NCI-H1417 treated with DMSO at 0.1 percent for 48 hours (cell line): ENCODE measurements at places on chromosomes 11 and 22.

DNA sequence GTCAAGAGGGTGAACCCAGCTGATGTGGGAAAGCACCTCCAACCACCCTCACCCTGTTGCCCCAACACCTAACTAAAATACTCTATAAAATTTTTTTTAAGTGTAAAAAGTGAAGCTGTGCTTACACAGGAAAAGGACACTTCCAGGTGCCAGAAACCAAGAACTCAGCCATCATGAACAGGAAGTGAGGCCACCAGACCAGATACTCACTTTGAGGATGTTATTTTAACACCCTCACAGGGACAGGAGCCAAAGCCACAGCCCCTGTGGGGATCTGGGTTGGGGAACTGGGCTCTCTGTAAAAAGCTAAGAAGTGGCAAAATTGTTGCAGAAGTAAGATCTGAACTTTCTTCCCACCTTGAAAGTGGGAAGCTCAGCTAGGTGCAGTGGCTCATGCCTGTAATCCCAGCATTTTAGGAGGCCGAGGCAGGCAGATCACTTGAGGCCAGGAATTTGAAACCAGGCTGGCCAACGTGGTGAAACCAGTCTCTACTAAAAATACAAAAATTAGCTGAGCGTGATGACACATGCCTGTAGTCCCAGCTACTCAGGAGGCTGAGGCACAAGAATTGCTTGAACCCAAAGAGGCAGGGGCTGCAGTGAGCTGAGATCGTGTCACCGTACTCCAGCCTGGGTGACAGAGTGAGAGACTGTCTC lies 3.8 kb downstream of the RSPH14 start:
- DNase-seq, result no peak

DNA sequence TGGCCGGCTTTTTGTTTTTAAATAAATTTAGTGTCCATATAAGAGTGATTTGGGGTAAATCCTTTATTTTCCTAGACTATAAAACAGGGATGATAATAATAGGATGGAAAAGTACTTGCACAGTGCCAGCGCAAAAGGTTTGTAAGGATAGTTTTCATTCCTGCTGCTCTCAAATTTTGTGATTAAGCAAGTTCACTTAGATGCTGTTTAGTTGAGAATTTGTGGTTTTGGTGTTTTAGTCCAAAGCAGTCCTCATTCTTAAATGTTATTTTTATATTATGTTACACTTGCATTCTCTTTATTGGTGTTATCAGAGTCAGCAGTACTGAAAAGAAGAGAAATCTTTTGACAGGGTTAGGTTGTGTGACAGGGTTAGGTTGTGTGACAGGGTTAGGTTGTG lies 47.9 kb downstream of the PPP6R3 start:
- DNase-seq, result no peak

DNA sequence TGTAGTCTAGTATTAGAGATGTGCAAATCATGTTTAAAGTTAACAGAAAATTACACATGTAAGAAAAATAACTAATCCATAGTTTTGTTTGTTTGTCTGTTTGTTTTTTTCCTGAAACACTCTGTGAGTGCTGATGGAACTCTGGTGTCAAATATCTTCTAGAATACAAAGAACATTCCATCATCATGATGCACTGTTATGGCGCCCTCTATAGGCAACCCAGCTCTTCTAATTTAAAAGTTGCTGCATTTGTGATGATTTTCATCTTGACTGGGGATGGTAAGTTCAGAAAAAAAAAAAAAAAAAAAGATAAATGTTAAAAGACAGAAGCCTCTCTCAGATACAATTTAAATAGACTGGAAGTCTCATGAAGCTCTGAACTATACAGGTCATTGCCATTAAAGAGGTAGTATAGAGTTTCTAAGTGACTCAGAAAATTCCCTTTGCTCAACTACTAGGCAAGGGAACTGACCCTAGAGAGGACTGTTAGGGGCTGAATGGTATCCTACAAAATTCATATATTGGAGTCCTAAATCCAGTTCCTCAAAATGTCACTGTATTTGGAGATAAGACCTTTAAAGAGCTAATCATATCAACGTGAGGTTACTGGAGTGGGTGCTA lies 597.2 kb upstream of the ANO3 start:
- no peak for DNase-seq

GRCh38 chr11:128528294-128528693 lies 59.1 kb downstream of the ETS1 start:
- no peak for DNase-seq

DNA sequence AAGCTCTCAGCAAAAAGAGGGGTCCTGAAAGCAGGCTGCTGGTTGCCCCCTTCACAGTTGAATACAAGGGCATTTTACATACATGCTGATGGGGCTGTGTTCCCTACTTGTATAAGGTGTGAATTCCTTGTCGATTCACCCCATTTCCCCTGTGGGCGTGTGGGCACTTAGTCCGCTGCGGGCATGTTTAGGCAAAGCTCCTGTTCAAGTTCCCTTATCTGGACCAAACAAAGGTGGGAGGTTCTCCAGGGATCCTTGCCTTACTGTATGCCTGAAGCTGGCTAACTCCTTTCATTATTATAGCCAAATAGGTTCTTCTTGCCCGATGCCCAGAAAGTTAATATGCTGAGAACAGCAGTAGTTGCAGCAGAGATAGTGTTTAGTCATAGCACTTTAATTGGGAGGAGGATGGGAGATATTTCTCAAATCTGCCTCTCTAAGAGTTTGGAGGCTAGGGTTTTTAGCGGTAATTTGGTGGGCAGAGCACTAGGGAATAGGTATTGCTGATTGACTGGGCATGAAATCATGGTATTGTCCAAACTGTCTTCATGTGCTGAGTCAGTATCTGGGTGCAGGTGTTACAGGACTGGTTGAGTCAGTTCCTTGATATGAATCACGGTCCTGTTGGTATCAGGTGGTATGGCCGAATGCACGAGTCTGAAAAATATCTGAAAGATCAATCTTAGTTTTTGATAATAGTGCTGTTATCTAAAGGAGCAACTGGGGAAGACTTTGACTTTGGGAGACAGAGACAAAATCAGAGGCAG lies 32.7 kb downstream of the METTL15 start:
- DNase-seq, result no peak

DNA sequence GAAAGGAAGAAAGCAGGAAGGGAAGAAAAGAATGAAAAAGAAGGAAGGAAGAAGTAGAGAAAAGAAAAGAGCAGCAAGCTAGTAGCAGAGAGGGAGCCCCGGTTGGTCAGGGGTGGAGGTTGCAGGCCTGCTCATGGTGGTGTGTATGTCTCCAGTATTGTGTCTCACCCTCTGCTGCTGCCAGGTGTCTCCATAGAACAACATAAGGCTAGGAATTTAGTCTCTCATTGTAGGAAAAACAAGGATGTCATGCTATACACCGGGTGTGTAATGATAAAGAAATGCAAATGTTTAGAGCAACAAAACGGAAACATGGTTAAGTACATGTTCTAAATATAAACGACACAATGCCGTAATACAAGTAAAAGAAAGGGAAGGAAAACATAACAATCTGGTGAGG lies 342.5 kb downstream of the NTM start:
- DNase-seq, result no peak

GRCh38 chr11:69361466-69361865 lies 67.5 kb downstream of the MYEOV start:
- no peak for DNase-seq

- no peak for DNase-seq
These were observed 18.4 kb downstream of the ARHGAP42 start for GRCh38 chr11:100705447-100705846.

- no peak for DNase-seq
These were observed 12.5 kb downstream of the EIF4G2 start for GRCh38 chr11:10796191-10796590.

DNA sequence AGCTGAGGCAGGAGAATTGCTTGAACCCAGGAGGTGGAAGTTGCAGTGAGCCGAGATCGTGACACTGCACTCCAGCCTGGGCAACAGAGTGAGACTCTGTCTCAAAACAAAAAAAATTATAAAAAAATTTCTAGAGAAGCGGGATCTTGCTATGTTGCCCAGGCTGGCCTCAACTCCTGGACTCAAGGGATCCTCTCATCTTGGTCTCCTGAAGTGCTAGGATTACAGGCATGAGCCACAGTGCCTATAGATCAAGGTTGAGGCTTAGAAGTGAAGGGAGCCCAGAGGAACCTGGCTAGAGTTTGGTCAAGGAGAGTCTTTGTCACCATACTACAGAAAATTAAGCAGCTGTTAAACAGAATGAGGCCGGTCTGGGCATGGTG lies 1.4 kb upstream of the MCM5 start:
- DNase-seq, result no peak

- no peak for DNase-seq
These were observed 43.9 kb downstream of the ADM start for GRCh38 chr11:10348650-10349280.

GRCh38 chr22:33329398-33329797 lies 271.2 kb upstream of the SYN3 start:
- DNase-seq, result no peak

- no peak for DNase-seq
These were observed 1163.0 kb downstream of the FAM181B start for GRCh38 chr11:81570669-81571068.

DNA sequence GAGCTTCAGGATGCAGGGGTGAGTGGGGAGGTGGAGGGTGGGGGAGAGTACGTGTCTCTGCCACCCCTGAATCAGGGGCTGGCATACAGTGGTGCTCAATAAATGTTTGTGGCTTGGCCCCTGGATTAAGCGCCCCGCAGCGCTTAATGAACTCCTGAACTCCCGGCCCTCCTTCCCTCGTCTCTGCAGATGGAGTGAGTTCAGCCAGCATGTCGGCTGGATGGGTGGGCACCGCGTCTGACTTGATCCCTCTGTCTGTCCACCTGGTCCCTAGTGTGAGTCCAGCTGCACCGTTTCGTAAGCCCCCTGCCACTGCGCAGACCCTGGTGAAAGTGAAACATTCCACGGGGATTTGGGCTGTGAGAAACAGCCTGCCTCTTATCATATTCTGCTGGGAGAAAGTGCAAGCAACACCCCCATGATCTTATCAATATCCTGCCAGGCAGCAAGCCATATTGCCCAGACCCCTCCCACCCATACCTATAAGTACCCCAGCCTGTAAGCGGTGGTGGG lies 12.0 kb upstream of the MRGPRD start:
- DNase-seq, result no peak

DNA sequence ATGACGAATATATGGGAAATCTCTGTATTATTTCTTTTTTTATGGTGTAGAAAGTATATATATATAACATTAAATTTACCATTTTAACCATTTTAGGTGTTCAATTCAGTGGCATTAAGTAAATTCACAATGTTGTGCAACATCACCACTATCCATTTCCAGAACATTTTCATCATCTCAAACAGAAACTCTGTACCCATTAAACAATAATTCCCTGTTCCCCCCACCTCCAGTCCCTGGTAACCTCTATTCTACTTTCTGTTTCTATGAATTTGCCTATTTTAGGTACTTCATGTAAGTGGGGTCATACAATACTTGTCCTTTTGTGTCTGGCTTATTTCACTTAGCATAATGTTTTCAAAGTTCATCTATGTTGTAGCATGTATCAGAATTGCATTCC lies 15.3 kb upstream of the PTS start:
- DNase-seq, result no peak

- DNase-seq, result peak; percentile 37
These were observed 1112.0 kb upstream of the CCDC90B start for GRCh38 chr11:84398017-84398626.

- no peak for DNase-seq
These were observed 79.9 kb upstream of the GRIK4 start for GRCh38 chr11:120431633-120432032.

GRCh38 chr11:70127653-70128434 lies 49.7 kb downstream of the ANO1 start:
- no peak for DNase-seq

GRCh38 chr11:57709802-57710367 lies 2.1 kb downstream of the MED19 start:
- DNase-seq, result no peak

DNA sequence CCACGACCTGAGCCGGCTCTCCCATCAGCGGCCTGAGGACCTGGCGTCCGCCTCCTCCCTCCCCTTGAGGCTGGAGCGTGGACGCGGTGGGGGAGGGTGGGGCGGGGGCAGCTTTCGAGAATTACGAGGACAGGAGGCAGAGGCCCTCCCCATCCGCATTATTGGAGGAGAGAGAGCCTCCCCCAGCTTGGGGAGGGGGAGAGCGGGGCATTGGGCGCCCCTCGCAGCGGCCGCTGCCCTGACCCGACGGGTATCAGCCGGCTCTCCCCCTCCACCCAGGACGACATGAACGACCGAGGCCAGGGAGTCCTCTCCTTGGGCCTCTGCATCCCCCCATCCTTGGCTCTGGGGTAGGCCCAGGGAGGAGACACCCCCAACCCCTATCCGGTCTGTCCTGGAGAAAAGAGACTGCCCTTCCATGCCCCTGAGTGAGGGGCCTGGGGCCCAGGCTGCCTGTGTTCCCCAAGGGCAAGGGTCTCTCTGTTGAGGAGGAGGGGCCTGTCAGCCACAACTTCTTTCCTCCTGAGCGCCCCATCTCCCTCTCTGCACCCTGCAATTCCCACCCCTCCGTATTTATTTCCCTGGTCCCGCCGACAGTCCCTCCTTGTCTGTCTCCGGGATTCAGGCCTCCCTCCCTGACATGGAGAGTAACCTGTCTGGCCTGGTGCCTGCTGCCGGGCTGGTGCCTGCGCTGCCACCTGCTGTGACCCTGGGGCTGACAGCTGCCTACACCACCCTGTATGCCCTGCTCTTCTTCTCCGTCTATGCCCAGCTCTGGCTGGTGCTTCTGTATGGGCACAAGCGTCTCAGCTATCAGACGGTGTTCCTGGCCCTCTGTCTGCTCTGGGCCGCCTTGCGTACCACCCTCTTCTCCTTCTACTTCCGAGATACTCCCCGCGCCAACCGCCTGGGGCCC lies 495 bp downstream of the GPR137 start:
- no peak for DNase-seq

DNA sequence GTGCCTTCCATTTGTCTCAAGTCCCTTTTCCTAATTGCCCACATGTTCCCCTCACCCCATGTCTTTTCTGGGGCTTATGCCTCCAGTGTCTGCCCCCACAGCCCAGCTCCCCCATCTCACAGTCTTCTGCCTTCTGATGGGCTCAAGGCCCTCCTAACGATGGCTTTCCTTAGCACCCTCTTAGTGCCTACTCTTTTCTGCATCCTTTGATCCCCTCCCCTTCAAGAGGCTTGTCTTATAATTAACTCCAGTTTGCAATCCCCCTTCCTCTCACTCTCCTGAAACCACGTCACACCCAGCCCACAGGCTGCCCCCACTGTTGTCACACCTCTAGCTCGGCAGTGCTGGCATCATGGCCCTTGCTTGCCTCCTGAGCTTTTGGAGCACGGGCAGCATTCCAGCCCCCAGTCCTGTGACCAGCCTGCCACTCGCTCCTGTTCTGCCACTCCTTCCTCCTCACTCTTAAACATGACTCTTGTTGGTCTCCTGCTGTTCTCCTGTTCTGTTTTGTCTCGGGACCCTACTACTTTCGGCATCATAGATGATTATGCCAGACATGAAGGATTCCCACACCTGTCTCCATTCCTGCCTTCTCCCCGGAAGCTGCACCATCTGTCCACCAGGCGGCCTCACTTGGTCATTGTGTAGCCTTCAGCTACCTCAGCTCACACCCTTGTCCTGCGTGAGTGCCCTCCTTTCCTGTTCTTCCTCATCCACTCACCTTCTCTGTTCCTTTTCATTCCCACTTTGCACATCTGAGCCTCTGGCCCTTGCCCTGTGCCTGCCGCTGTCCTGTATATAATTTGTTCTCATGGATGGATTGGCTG lies 26.1 kb downstream of the UBE2L3 start:
- no peak for DNase-seq
